Left hindlimb (tissue), 1 donor: ENCODE measurements at places on chromosomes 5 and 9.

GRCh38 chr5:180313677-180314505 lies 22.0 kb upstream of the MAPK9 start:
- peak; percentile 56 for DNase-seq

DNA sequence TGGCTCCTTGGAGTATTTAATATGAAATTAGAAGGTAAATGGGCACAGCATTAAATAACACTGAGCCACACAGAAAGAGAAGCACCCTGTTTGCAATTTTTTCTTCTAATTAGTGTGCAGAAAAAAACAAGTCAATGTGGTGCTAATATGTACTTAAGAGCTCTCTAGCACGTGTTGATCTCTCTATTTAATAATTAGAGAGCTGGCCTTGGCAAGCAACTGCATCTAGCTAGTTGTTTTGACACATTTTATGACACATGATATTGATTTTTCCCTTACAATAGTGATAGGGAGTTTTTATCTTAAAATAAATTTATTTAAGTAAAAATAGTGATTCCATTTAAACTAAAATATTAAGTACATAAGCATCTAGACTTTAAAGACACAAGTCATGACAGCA lies 54.5 kb upstream of the NUDT12 start:
- DNase-seq: no peak

DNA sequence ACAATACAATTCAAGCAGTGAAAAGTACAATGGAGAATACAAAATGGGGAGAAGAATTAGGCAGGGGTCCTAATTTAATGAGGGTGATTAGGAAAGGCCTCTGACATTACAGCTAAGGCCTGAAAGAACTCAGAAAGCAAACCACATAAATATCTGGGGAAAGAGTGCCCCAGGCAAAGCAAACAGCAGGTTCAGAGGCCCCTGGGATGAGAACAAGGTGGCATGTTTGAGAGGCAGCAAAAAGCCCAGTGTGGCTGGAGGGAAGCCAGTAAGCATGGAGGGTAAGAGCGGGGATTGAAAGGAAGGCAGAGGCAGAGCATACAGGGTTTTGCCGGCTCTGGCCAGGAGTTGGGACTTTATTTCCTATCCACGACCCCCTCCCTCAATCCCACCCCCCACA lies 33.4 kb upstream of the VDAC1 start:
- no peak for DNase-seq

- DNase-seq: no peak
These were observed 18.3 kb upstream of the PHYHD1 start for GRCh38 chr9:128902351-128903078.

- no peak for DNase-seq
These were observed 417.3 kb downstream of the TLE4 start for GRCh38 chr9:79989079-79989478.

GRCh38 chr9:132032238-132032950 lies 47.3 kb downstream of the MED27 start:
- DNase-seq: no peak

DNA sequence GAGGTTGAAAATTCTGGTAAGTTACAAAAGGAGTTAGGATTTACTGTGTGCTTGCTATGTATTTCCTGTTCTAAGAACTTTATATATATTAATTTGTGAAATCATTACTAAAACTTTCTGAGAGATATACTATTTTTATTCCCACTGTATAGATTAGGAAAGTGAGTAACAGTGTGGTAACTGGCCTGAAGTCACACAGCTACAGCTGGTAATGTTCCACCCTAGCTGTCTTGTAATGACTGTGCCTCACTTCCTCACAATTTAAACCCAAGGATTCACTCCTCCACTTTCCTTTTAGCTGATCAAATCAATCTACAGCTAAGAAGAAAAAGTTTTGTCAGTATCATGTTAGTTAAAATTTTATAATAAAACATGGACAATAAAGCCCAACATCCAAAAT lies 278.8 kb downstream of the GAS1 start:
- DNase-seq: no peak

- DNase-seq: no peak
These were observed 100.6 kb upstream of the SELENOP start for GRCh38 chr5:42912184-42912798.

GRCh38 chr9:95504053-95504963 lies 12.5 kb downstream of the PTCH1 start:
- DNase-seq: no peak

DNA sequence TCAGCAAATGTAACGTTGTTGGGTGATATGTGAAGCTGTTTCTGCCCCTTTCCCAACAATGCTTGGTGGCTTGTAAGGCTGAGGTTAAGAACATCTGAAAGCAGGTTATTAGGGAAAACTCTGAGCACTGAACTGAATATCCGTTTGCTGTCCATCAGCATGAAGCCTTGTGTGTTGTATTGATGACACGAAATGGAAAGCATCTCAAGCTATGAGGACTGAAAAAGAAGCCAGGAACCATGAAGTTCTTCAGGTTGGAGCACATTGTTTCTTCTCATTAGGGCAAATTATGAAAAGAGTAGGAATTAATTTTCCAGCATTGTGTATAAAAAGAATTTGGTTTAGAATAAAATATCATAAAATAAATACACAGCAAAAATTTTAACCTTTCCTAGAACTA lies 106.8 kb downstream of the IZUMO3 start:
- no peak for DNase-seq

GRCh38 chr5:147180751-147181150 lies 54.1 kb upstream of the STK32A start:
- no peak for DNase-seq

DNA sequence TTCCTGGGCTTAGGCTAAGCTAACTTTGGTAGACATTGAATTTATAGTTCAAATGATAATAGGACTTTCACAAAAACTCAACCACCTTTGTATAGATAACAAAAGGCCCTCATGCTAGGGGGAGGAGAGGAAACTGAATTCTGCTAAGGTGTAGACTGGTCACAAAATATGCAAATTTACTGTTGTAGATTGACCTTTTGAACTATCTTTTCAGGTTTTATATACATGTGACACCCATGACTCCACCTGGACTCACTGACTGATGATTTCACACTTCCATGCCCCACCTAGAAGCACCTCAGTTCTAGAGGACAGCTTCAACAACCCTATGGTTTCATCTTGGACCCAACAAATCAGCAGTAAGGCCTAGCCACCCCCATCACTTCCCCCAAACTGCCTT lies 165.7 kb downstream of the CEMIP2 start:
- DNase-seq: no peak

DNA sequence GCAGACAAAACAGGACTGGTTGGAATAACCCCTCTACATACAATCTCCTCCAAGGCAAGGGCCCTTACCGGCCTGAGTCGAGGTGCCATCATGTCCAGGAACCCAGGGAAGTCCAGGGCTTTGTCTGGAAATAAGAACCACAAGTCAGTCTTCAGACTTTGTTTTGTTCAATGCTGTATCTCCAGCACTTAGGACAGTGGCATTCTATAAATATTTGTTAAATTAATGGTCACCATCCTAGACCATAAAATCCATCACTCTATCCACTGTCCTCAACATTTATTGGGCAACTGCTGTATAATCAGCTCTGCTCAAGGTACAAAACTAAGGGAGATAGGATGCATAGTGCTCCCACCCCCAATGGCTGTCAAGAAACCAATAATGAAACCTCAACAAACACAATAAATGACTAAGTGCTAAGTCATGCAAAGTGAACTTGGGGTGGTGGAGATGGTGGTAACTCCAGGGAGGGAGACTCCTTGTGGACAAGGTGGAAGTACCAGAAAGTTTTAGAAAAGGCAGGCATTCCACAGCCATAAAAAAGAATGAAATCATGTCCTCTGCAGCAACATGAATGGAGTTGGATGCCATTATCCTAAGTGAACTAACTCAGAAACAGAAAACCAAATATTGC lies 5.0 kb downstream of the RELL2 start:
- DNase-seq: no peak

GRCh38 chr5:68369023-68369359 lies 153.4 kb downstream of the PIK3R1 start:
- DNase-seq: no peak

DNA sequence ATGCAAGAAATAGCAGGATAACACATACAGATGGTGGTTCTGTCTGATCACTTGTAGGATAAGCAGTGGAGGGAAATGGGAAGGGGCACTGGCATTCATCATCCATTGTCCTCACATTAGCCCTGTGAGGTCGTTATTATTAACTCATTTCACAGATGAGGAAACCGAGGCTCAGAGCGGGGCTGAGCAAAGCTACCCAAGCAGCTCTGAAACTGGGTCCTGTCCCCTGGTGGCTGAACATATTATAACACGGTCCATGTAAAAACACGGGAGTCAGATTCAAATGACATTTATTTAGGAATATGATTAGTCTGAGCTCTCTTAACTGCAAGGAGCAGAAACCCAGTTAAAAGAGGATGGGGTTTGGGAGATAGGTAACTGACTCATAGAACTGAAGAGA lies 43.1 kb downstream of the HRH2 start:
- DNase-seq: no peak

DNA sequence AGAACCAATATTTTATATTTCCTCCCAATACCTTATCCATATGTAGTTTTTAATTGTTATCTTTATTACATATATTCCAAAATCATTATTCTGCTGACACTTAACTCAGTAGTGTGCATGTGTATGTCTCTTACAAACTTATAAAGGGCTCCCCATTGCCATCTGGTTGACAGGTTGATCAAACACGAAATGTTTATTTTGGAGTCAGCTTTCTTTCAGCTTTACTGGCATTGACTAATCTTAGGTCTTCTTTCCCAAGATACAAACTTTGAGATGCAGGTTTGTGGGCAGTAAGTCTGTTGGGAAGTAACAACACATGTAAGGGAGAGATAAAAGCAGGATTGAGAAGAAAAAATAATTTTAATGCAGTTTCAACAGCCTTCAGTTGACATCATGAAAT lies 716.0 kb upstream of the CHD1 start:
- no peak for DNase-seq

DNA sequence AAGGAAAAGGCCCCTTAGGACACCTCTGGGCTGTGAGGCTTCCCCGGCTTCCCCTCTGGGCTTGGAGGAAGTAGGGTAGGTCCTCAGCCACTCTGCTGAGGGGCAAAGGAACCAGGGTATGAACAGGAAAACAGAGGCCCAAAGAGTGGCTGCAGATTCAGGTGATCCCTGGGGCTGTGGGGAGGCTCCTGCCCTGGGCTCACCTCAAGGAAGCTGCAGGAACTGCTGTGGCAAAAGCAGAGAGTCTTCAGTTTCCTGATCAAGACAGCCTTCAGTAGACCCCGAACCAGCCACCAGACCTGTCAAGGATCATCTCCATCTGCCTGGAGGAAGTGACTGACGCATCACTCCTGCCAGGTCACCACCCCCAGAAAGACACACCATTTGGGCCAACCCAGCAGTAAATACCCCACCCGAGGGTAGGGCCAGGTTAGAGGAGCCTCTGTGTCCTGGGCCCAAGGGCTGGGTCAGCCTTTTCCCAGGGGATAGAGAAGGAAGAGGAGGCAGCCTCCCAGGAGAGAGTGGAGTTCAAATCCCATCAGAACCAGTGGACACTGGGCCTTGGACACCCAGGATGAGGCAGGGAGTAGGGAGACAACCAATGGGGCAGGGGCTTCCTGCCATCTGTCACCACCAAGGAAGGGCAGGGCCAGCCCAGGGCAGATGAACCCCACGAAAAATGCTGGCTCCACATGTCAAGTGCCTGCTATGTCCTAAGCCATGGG lies 5.8 kb upstream of the ST6GALNAC6 start:
- DNase-seq: peak; percentile 21

DNA sequence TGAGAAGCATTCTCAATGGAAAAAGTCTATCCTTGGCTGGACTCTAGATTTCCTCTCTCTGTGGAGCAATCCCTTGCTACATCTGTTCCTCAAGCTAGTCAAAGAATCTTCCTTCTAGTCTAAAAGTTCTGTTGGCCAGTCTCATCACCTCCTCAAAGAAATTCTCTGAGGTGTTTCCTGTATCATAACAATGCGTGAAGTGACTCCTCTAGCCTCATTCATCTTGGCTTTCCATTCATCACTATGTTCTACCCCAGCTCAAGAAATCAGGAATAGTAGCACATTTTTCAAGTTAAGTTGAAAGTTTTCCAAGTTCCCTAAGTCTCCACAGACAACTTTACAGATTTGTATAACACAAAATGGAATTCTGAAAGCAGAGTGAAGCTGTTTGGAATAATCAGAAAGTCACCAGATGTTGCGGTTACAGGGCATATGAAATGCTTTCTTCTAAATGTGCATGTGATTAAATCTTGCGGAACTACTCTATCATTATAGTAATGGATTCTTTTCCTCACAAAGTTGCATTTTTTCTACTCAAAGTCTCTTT lies 176.6 kb upstream of the FREM1 start:
- DNase-seq: no peak

- no peak for DNase-seq
These were observed 2.8 kb downstream of the SMIM32 start for GRCh38 chr5:136190091-136190720.

GRCh38 chr9:111360881-111361280 lies 30.9 kb upstream of the OR2K2 start:
- DNase-seq: no peak

GRCh38 chr9:112332674-112332976 lies 794 bp downstream of the PTBP3 start:
- DNase-seq: no peak

GRCh38 chr9:79570448-79571308 lies 1.1 kb upstream of the TLE4 start:
- DNase-seq: peak; percentile 76

GRCh38 chr5:139061856-139062255 lies 136.3 kb downstream of the SIL1 start:
- no peak for DNase-seq

DNA sequence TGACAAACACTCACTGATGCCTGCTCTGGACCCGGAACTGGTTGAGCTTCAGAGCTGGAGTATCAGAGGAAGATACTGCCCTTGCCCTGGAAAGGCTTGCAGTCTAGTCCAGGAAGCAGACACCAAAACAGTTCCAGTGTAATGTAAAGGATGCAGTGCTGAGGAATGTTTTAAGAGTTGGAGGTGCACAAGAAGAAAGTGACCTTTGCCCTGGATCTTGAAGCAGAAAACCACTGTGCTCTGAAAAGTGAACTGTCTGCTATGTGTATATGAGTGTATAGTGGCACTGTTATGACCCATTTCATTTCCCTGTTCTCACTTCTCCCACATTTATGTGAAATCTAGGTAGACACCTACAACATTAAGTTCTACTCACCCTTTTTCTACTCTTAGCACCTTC lies 2.1 kb downstream of the ZNF346 start:
- no peak for DNase-seq

GRCh38 chr9:34507966-34508365 lies 14.8 kb downstream of the ENHO start:
- no peak for DNase-seq

DNA sequence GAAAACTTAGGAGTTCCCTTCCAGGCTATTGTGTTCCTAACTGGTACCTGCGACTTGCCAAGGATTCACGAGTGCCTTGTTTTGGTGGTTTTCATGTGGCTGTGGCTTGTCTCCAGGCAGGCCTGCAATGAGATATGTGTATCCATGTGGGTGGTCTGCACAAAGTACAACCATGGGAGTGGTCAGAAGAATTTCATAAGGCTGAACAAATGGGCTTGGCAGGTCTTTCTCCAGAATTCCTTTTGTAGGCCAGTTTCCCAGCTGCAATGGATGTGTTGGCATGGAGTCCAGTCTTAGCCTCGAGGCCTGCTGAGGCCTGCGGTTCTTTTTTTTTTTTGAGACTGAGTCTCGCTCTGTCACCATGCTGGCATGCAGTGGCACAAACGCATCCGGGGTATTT lies 28.8 kb upstream of the MELK start:
- DNase-seq: peak; percentile 61

- no peak for DNase-seq
These were observed 16.2 kb upstream of the ERAP1 start for GRCh38 chr5:96823900-96824380.

- no peak for DNase-seq
These were observed 613 bp downstream of the ZBTB5 start for GRCh38 chr9:37464426-37465248.

- DNase-seq: no peak
These were observed 1.1 kb downstream of the SRD5A1 start for GRCh38 chr5:6634306-6634705.
